GOT3 (cell line): ENCODE measurements at places on chromosomes 2 and 18.

DNA sequence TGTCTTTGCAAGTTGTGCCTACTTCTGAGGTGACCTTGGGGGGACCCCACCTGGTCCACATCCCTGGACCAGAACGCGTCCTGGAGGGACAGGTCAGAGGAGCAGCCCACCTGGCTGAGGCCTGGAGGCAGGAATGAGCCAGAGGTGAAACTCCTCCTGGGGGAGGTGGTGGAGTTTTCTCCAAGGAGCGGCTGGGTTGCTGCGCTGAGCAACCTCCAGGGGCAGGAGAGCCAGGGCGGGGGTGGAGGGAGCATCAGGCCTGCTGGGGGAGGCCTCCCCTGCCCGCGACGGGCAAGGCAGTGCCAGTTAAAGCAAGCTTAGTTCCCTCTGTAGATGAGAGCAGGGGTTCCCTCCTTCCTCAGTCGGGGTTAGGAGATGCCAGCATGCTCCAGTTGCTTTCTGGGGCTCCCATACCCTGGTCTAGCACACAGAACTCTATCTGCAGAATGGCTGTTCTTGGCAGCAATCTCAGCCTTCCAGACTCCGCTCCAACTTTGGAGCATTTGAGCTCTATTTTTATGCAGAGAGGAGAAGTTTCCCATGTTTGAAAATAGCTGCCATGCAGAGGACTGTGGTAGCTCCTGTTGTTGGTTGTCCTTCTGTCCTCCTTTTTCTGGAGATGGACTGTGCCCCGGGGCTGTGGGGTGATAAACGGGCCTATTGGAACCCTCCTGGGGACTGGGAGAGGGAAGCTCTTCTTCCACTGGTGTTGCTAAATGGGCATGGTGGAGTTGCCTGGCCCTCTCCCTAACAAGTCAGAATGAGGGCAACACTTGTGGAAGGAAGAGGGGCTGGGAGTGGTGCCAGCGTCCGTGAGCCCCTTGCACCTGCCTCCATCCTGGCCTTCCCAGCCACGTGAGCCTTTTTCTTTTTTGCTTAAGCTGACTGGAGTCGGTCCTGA is 39.1 kb downstream of the B3GNT2 start:
- no peak for DNase-seq

DNA sequence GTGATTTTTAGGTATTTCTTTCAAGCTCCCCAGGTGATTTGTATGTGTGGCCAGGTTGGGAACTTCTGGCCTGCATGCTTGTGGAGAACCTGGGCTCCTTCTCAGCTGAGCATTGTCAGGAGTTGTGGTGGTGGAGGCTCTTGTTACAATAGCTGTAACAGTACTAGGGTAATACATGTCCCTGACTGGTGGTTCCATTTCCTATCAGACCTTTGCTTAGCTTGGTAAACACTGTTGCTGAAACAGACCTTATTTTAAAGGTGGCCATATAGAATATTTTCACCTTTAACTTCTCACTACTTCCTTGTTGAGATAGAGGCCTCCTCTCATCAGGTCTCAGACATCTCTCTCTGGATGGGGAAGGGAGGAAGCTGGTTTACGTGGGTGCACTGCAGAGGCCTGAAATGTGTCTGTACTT is 79.2 kb downstream of the SETBP1 start:
- no peak for DNase-seq

GRCh38 chr2:162828545-162828944 is 10.0 kb downstream of the KCNH7 start:
- no peak for DNase-seq

- no peak for DNase-seq
These were observed 19.0 kb downstream of the PASK start for GRCh38 chr2:241130316-241130715.

- DNase-seq: no peak
These were observed 35.9 kb upstream of the POMC start for GRCh38 chr2:25204190-25204838.

- no peak for DNase-seq
These were observed 745.6 kb upstream of the RAB6C start for GRCh38 chr2:129233751-129234406.

- no peak for DNase-seq
These were observed 30.8 kb downstream of the TBC1D8 start for GRCh38 chr2:101120124-101120996.

GRCh38 chr2:141611981-141612380 is 518.8 kb downstream of the LRP1B start:
- no peak for DNase-seq

DNA sequence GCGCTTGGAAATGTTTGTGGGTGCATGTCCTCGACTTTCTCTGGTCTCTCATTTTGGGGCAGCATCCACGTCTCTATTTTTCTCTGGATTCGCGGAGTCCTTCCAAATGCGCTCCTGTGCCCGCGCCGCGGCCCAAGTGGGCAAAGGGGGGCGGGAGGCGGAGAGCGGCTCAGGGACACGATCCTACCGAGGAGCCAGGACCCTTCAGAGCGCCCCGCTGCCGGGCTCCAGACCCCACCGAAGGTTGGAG is 990 bp downstream of the EPAS1 start:
- no peak for DNase-seq

- no peak for DNase-seq
These were observed 11.0 kb downstream of the SPRED2 start for GRCh38 chr2:65421432-65421748.
